ENCODE measurements at places on chromosomes 3 and 15.

DNA sequence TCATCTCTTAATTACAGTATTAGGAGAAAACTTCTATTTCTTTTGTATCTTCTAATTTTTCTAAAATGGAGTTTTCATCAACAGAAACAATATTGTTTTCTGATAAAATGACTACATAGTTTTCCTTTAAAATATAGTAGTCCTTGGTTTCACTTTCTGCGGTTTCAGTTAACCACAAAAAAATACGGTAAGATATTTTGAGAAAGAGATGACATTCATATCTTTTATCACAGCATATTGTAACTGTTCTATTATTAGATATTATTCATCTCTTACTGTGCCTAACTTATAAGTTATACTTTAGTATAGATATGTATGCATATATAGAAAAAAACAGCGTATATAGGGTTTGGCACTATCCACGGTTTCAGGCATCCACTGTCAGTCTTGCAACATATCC lies 2.3 kb downstream of the B4GALT4 start:
- DNase-seq: no peak

DNA sequence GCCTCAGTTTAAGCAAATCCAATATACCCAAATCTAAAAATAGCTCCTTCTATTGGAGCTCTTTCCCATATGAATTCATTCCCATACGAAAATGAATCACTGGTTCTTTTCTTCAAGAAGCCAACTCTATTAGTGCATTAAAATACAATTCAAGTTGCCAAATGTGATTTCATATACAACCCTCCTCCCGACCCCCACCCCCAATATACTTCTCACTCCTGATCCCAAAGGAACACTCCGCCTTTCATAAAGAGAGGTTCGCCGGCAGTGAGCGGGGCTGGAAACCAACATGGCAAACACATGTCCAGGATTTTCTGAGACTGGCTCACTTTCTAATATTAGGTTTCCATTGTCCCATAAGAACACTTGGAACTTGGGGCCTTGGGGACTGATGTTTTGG lies 48.5 kb downstream of the MAGEF1 start:
- no peak for DNase-seq

GRCh38 chr3:16337856-16338540 lies 73.0 kb downstream of the OXNAD1 start:
- no peak for DNase-seq

GRCh38 chr3:83902787-83903533 lies 1055.8 kb upstream of the CADM2 start:
- no peak for DNase-seq

DNA sequence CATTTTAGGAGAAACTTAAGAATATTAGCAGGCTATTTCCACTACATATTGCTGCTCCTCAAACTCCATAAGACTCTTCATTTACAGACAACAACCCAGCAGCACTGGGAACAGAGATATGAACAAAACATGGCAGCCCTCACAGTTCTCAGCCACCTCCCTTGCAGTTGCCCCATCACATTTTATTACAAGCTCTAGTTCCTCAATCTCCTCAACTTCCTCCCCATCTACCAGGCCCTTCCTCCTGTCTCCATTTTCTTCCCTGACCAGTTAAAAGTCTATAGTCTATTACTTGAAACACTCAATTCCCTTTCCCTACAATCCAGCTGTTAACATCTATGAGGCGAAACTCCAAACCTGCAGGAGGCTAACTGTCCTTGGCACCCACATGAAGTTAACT lies 412.5 kb downstream of the TBC1D5 start:
- DNase-seq: no peak

DNA sequence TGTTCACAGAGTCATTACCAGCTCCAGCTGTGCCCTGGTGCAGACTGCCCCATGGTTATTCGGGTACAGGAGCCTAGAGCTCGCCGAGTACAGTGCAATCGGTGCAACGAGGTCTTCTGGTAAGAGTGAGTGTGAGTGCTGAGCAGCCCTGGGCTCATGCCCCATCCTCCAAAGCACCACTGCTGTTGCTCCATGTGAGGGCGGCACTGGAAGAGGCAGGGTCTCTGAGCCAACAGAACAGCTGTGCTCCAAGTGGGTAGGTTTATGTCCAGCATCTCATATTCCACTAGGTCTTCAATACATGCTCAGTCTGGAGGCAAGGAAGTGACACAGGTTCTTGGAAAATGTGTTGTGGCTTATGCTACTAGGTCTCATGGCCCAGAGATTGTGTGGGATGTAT lies 19.5 kb upstream of the P4HTM start:
- DNase-seq: no peak

- DNase-seq: no peak
Observed at GRCh38 chr3:139317660-139318430, 26.0 kb upstream of the MRPS22 start.

GRCh38 chr15:35753486-35753885 lies 207.5 kb upstream of the DPH6 start:
- DNase-seq: peak; percentile 13

DNA sequence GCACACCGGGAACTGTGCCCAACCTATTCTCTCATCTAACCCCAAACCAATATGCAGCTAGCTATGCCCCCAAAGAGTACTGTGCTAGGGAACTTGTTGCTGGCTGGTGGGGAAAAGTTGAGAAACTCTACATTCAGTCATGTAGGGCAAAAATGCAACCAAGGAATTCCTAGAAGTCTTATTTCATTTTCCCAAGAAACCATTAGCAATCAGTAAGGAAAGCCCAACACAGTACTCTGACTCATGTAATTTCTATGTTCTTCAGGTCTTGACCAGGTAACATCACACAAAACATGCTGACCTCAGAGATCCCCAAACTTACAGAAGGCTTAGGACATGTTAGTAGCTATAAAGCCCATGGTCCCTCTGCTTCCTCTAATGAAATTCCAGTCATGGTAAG lies 52.1 kb downstream of the TASOR start:
- DNase-seq: no peak

GRCh38 chr3:122415762-122416654 lies at the start of gene WDR5B:
TSS of gene WDR5B (minus strand) at chr3:122416062. CDS start at chr3:122415528, 534 bp downstream.
- peak; percentile 77 for DNase-seq

DNA sequence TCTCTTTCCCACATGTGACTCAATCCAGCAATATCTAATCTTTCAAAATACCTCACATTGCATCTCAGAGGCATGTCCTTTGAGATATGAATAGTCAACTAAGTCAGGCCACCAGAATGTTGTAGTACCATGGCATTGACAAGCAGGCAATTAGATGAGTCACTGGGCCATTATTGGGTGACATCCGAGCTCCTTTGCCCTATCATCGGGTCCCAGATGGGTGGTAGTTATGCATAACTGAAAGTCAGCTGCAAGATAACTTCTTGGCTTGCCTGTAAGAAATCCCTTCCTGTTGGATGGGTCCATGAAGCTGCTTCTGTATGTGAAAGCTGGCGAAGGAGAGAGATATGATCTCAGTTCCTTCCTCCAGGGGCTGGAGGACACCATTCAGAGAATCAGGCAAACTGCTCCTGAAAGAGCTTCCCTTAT lies 32.8 kb downstream of the ARRDC4 start:
- DNase-seq: no peak

DNA sequence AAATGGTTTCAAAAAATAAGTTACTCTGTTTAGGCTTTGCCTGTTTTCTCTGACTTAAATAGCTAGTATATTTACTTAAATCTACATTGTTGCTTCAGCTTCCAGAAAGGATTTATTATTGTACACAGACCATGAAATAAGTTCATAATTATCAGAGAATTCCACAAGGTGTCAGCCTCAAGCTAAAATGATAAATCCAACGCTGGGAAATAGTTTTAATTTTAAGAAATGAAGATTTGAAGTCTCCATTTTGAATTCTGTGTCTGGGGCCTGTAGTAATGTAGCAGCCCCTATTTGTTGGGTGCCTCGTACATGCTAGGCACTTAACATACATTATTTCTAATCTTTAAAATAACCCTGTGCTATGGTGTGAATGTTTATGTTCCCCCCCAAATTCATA lies 92.6 kb upstream of the KCNMB2 start:
- DNase-seq: no peak

GRCh38 chr3:176415661-176416295 lies 781.5 kb downstream of the TBL1XR1 start:
- DNase-seq: no peak

- no peak for DNase-seq
Observed at GRCh38 chr3:119660474-119661440, at the start of gene POPDC2. TSS of gene POPDC2 (minus strand) at chr3:119660589. CDS start at chr3:119660423, 166 bp downstream.
